ENCODE measurements at places on chromosomes 2 and 18. TPM values are rescaled to one million over a fixed set of nuclear protein-coding genes. Genes with fewer than 3 reads are reported as not detected.

DNA sequence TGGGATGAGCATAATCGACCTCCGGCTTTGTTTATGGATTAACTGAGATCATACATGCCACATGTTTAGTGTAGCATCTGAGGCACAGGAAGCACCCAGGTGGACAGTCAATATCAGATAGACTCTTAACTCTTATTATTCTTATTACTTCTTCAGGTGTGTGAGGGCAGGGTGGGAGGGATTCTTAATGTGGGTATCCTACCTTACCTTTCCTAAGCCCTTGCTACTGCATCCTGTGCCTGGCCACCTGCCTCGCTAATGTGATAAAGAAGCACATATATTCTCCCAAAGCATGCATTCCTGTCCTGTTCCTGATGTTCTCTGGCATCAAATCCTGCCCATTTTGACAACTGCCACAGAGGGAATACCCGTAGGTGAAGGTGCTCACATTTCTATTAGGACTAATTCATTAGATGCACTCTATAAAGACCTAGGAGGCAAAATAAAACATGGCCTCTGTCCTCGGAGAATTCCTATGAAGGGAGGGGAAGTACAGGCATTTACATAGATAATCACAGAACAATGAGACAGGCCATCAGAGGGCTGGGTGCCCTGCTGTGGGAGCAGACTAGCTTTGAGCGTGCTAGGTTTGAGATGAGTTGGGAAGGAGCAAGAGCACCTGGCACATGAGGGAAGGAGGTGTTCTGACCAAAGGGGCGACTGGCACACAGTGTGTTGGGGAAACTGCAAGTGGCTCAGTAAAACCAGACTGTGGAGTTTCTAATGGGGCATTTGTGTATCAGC is 19.5 kb upstream of the CELF4 start:
- DNase-seq = no peak

- DNase-seq = no peak
Observed at GRCh38 chr2:211390536-211391188, 834.3 kb downstream of the CPS1 start.

GRCh38 chr2:98093611-98094010 is 6.6 kb downstream of the VWA3B start:
- no peak for DNase-seq

The GAREM2 gene
- 4.0 TPM for total RNA-seq

DNA sequence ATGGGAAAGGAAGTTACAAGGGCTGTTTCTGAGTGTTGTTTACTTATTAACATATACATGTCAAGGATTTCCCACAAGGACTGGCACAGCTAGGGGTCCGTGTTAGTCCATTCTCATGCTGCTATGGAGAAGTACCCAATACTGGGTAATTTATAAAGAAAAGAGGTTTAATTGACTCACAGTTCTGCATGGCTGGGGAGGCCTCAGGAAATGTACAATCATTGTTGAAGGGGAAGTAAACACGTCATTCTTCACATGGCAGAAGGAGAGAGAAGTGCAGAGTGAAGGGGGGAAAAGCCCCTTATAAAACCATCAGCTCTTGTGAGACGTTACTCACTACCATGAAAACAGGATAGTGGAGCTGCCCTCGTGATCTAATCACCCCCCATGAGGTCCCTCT is 128.9 kb upstream of the CELF4 start:
- no peak for DNase-seq

The TTC21B gene
- 31.2 TPM for total RNA-seq

The HOXD12 gene
- not detected for total RNA-seq

GRCh38 chr2:12412898-12413305 is 303.8 kb upstream of the TRIB2 start:
- peak; percentile 70 for DNase-seq

- no peak for DNase-seq
Observed at GRCh38 chr18:55967019-55967418, 379.0 kb upstream of the TCF4 start.

- no peak for DNase-seq
Observed at GRCh38 chr18:39487932-39488331, 1922.3 kb upstream of the CELF4 start.

DNA sequence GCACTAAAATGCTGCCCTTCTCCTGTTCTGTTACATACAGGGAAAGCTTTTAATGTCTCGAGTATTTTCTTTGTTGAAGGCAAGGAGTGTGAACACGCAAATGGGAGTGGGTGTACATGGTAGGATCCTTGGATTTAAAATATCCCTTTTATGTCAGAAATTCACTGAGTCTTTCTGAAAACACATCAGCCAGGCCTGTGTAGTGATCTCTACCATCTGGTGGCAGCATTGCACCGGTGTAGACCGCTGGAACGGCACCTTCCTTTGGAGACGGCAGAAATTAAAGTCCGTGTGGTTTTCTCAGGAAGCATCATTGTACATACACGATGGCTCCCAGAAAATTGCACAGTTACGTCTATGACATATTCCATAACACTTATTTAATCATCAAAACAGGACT is 515.8 kb downstream of the GALR1 start:
- DNase-seq = no peak

- DNase-seq = no peak
Observed at GRCh38 chr2:46845542-46846486, 69.8 kb downstream of the MCFD2 start.

Data from CD4-positive, CD25-positive, alpha-beta regulatory T cell (primary cell).